ENCODE measurements at places on chromosomes 7 and 10. TPM values are rescaled to one million over a fixed set of nuclear protein-coding genes. Genes with fewer than 3 reads are reported as not detected.

GRCh38 chr7:84339306-84339705, 144.7 kb upstream of the SEMA3A start:
- no peaks in the 10 kb centered on the region for H3K36me3 ChIP-seq
- H3K4me1 ChIP-seq = no peaks in the 10 kb centered on the region
- H3K27me3 ChIP-seq = no peaks in the 10 kb centered on the region
- DNase-seq = no peak
- no peak overlapping the region for H3K4me3 ChIP-seq
- no peak overlapping the region for H3K27ac ChIP-seq

DNA sequence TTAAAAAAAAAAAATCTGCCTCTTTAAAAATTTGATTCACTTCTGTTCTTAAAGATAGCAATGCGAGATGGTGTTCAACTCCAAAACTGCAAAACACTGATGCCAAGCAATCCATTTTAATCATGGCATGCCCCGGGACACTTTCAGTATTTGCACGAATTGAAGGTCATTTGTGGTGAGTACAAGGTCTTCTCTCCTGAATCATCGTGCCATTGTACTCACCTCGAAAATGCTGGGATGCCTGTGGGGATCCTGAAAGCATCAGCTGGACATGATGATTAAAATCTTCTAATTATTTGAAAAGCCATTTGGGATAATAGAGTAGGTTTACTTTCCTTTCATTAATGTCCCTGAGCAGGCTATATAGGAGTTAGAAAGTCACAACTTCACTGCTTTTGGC, 125.1 kb upstream of the NRP1 start:
- no peaks in the 10 kb centered on the region for H3K27me3 ChIP-seq
- no peaks in the 10 kb centered on the region for H3K36me3 ChIP-seq
- H3K4me1 ChIP-seq = no peaks in the 10 kb centered on the region
- DNase-seq = no peak
- no peak overlapping the region for H3K4me3 ChIP-seq

GRCh38 chr7:152145853-152146466, 120.5 kb downstream of the GALNT11 start:
- H3K27ac ChIP-seq = peak overlapping the region; percentile 90
- peaks cover 39% of the 10 kb centered on the region for H3K4me1 ChIP-seq
- no peaks in the 10 kb centered on the region for H3K27me3 ChIP-seq
- H3K4me3 ChIP-seq = no peak overlapping the region
- DNase-seq = peak; percentile 54

- no peak for DNase-seq
- no peak overlapping the region for H3K4me3 ChIP-seq
- no peak overlapping the region for H3K27ac ChIP-seq
- H3K27me3 ChIP-seq = peaks cover 23% of the 10 kb centered on the region
- peaks cover 13% of the 10 kb centered on the region for H3K4me1 ChIP-seq
These were observed 108.8 kb downstream of the GLRX3 start for GRCh38 chr10:130244928-130245495.

DNA sequence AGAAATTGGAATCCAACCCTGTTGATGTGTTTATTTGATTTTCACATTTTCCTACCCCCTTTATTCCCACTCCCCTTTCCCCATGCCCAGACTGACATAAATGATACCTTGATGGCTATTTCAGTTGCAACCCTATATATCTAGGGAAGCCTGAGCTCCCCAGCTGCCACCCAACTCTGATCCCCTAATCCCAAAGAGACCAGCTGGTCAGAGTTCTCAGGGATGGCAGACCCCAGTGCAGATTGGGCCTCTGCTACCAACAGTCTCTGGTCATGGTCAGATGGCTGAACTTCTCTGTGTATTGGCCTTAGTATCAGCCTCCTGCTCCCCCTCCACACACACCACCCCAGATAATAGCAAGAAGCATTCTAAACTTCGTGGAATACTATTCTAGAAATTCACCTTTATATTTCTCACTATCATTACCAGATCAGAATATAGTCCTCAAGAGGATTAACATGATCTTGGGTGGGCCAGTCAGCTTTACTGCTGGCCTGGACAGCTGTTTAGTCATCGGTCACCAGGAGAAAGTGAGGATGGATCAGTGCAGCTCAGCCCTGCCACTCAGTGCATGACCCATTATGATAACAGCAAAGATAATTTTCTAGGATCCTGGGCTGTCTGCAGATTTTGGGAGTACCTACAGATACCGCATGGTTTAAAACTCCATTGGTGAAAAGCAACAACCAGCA, 24.5 kb upstream of the BTRC start:
- peaks cover 9% of the 10 kb centered on the region for H3K27me3 ChIP-seq
- DNase-seq = no peak
- no peaks in the 10 kb centered on the region for H3K4me1 ChIP-seq
- H3K27ac ChIP-seq = no peak overlapping the region
- H3K36me3 ChIP-seq = no peaks in the 10 kb centered on the region
- H3K4me3 ChIP-seq = no peak overlapping the region

- H3K27me3 ChIP-seq = no peaks in the 10 kb centered on the region
- no peak overlapping the region for H3K27ac ChIP-seq
- no peak for DNase-seq
- H3K4me3 ChIP-seq = no peak overlapping the region
- H3K36me3 ChIP-seq = no peaks in the 10 kb centered on the region
These were observed 141.1 kb downstream of the PKD1L1 start for GRCh38 chr7:47807126-47807525.

DNA sequence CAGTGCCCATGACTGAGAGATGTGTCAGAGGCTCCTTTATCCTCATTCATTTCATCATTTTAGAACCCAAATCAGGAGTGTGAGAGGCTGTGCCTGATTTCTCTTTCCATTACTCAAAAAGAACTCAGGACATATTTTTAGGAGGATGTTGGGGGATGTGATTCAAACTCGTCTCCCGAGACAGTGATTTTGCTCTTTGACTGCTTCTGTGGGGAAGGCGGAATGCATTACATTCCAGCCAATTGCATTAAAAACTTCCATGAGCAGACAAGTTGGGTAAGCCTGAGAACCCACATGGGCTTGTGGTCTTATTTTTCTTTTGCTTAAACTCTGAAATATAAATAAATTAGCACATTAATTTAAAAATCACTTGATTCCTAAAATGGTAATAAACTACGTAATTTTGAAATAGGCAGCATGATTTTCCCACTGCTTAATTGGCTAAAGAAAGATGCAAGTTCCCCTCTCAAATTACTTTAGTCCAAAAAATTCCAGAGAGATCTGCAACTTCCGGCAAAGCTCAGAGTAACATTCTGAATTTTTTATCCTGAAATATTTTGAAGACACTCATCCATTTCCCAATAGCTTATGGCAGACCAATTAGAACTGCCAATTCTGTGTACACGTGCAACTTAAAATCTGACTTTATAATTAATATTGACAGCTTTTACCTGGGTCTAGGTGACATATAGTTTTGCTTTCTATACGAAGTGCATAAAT, 185.6 kb downstream of the C7orf25 start:
- H3K27me3 ChIP-seq = peaks cover 1% of the 10 kb centered on the region
- no peak for DNase-seq
- H3K4me3 ChIP-seq = no peak overlapping the region
- no peak overlapping the region for H3K27ac ChIP-seq
- H3K4me1 ChIP-seq = no peaks in the 10 kb centered on the region

GRCh38 chr7:50641442-50642405, 76.5 kb upstream of the DDC start:
- no peak overlapping the region for H3K4me3 ChIP-seq
- no peak for DNase-seq
- no peak overlapping the region for H3K27ac ChIP-seq

GRCh38 chr7:12805957-12806356, 118.5 kb downstream of the ARL4A start:
- H3K4me1 ChIP-seq = peaks cover 3% of the 10 kb centered on the region
- peaks cover 4% of the 10 kb centered on the region for H3K27me3 ChIP-seq
- no peak overlapping the region for H3K27ac ChIP-seq
- no peaks in the 10 kb centered on the region for H3K36me3 ChIP-seq
- no peak overlapping the region for H3K4me3 ChIP-seq

DNA sequence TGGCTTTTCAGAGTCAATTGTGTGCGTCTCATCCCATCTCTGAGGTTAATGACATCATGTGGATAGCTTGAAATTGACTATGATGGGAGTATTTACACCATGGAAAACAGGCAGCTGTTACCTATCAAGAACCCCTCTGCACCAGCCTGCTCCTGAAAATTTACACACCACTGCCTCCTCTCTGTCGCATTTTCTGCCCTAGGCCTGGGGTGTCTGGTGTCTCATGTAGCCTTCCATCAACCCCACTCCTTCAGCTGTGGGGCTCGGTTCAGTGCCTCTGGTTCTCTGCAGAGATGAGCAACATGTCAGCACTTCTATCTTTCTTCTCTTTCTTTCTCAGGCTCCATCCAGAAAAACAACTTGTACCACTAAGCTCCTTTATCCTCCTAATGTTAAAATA, 600.5 kb downstream of the TYW1 start:
- no peak overlapping the region for H3K4me3 ChIP-seq
- no peak for DNase-seq
- H3K4me1 ChIP-seq = no peaks in the 10 kb centered on the region
- H3K36me3 ChIP-seq = no peaks in the 10 kb centered on the region
- no peaks in the 10 kb centered on the region for H3K27me3 ChIP-seq

DNA sequence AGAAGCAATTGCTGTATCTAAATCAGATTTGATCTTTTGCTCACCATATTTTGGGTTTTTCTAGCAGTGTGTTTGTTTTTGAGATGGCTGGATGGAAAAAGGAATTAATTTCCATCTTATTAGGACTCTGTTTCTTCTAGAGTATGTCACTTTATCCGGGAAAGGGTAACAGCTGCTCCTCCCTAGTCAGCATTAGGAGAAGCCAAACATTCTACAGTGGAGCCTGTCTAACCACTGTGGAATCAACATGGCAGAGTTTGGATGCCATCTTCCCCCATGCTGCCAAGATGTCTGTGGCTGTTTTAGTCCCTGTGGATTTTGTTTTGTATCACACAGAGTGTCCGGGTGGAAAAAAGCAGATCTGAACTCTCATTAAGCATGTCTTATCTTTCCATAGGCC, 16.0 kb upstream of the LMOD2 start:
- no peak overlapping the region for H3K27ac ChIP-seq
- no peaks in the 10 kb centered on the region for H3K4me1 ChIP-seq
- H3K4me3 ChIP-seq = no peak overlapping the region

- H3K4me1 ChIP-seq = peaks cover 3% of the 10 kb centered on the region
- no peaks in the 10 kb centered on the region for H3K36me3 ChIP-seq
- no peak overlapping the region for H3K4me3 ChIP-seq
These were observed 4.9 kb upstream of the CAMK2B start for GRCh38 chr7:44330331-44330730.

GRCh38 chr10:28631896-28632583, 45.3 kb upstream of the BAMBI start:
- H3K36me3 ChIP-seq = no peaks in the 10 kb centered on the region
- peaks cover 6% of the 10 kb centered on the region for H3K4me1 ChIP-seq
- no peak overlapping the region for H3K4me3 ChIP-seq
- DNase-seq = no peak
- H3K27me3 ChIP-seq = peaks cover 14% of the 10 kb centered on the region
- H3K27ac ChIP-seq = no peak overlapping the region

GRCh38 chr10:125482637-125483036, 200.3 kb downstream of the TEX36 start:
- peaks cover 4% of the 10 kb centered on the region for H3K27me3 ChIP-seq
- DNase-seq = no peak
- no peaks in the 10 kb centered on the region for H3K4me1 ChIP-seq
- H3K4me3 ChIP-seq = no peak overlapping the region
- H3K36me3 ChIP-seq = no peaks in the 10 kb centered on the region

DNA sequence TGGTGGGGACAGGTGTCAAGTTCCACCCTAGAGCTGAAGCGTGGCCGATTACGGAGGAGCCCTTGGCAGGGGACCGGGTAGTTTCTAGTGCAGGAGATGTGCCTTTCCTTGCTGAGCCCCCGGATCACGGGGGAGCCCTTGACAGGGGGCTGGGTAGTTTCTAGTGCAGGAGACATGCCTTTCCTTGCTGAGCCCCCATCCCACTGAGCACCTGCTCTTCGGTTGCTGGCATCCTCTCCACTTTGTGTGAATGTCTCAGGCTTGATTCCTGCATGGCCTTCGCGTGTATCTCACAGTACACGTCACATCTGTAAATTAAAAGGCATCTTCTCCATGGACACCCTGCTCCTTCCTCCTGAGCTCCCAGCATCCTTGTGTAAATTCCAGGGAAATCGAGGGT, 263.5 kb downstream of the ADARB2 start:
- no peaks in the 10 kb centered on the region for H3K36me3 ChIP-seq
- H3K27me3 ChIP-seq = peaks cover 2% of the 10 kb centered on the region
- no peak overlapping the region for H3K27ac ChIP-seq
- no peaks in the 10 kb centered on the region for H3K4me1 ChIP-seq
- no peak for DNase-seq

GRCh38 chr10:43209651-43210141, 57.2 kb downstream of the RASGEF1A start:
- H3K4me1 ChIP-seq = peaks cover 6% of the 10 kb centered on the region
- no peak overlapping the region for H3K27ac ChIP-seq
- H3K27me3 ChIP-seq = no peaks in the 10 kb centered on the region
- H3K36me3 ChIP-seq = no peaks in the 10 kb centered on the region

GRCh38 chr7:99639267-99639666, 22.5 kb downstream of the ZSCAN25 start:
- H3K4me1 ChIP-seq = peaks cover 79% of the 10 kb centered on the region
- DNase-seq = no peak
- no peaks in the 10 kb centered on the region for H3K27me3 ChIP-seq
- H3K27ac ChIP-seq = peak overlapping the region; percentile 73

DNA sequence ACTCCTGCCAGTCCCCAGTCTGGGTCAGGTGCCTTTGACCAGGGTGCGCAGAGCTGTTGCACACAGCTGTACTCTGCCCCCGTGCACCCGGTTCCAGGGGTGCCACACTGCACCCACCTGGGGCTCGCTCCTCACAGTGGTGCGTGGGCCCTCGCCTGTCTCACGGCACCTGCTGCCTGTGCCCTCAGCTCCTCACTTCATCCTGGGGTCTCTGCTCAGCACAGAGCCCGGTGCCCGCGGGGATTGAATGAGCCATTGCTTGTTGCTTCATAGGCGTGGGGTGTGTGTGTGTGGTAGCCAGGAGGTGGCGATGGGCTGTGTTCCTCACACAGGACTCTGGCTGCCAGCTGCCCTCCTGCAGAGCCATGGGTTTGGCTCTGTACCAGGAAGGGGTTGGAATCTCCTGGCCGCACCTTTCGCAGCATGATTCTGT, 18.5 kb downstream of the EIF3B start:
- H3K4me3 ChIP-seq = no peak overlapping the region
- peaks cover 64% of the 10 kb centered on the region for H3K36me3 ChIP-seq
- DNase-seq = no peak
- H3K27ac ChIP-seq = no peak overlapping the region
- H3K27me3 ChIP-seq = no peaks in the 10 kb centered on the region

Gene HOXA10
- not detected for total RNA-seq

Gene PSMA2
- total RNA-seq = 197 TPM

Gene BTBD16
- not detected for total RNA-seq

Gene PLEKHS1
- total RNA-seq = not detected

Gene PKD2L1
- total RNA-seq = not detected

Gene TRIM4
- 22.2 TPM for total RNA-seq

Gene SUN3
- total RNA-seq = not detected

Gene STEAP2
- not detected for total RNA-seq

Measured in activated CD8-positive, alpha-beta T cell treated with anti-CD3 and anti-CD28 coated beads for 36 hours (primary cell).